ENCODE measurements at places on chromosomes 5 and 9.

DNA sequence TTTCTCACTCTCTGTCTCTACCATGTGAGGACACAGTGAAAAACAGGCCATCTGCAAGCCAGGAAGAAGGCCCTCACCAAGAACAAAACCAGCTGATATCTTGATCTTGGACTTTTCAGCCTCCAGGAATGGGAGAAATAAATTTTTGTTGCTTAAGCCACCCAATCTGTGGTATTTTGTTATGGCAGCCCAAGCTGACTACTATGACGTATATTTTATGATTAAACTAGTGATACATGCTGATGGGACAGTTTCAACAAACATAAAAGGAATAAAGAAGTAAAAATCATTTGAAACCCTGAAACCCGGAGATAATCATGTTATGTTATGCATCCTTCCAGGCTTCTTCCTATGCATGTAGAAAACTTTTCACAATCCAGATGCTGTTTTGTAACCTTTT is 71.5 kb upstream of the ERBIN start:
- no peak for DNase-seq

GRCh38 chr5:179833056-179833708 is 12.5 kb downstream of the SQSTM1 start:
- no peak for DNase-seq

GRCh38 chr9:75087289-75087823 is 599 bp downstream of the NMRK1 start:
- peak; percentile 55 for DNase-seq

DNA sequence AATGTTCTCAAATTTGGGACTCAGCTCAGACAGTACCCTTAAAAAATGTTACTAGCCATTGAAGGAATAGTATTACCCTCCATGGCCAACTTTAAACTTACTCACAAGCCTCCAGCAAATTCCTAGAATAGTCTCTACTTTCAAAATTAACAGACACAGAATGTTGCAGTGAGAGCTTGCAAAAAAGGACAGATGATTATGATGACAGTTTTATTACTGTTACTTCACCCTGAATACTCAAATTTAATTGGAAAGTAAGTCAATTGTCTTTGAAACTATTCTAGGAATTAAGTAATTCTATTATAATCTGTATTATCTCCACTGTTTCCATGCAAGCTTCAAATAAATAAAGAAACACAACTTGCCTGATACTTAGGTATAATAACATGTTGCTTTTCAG is 288.3 kb downstream of the SLF1 start:
- no peak for DNase-seq

DNA sequence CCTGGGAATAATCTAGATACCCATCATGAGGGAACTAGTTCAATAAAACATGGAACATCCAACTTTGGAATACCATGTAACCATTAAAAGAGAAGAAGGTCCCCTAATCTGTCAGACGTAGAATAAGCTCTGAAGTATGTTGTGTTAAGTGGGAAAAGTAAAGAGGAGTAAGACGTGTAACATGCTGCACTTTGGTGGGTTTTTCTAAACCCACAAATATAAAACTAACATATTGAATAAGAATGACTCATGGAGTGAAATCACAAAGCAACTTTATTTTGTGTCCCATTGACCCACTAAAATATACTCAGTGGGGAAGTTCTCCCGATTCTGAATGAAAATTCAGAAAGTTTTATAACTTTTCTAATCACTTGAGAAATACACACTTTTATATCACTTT is 67.9 kb upstream of the PIK3R1 start:
- DNase-seq = no peak

- DNase-seq = no peak
Measured at GRCh38 chr5:77882670-77883257, 106.6 kb upstream of the TBCA start.

- no peak for DNase-seq
Measured at GRCh38 chr5:120326651-120327050, 137.4 kb upstream of the PRR16 start.

DNA sequence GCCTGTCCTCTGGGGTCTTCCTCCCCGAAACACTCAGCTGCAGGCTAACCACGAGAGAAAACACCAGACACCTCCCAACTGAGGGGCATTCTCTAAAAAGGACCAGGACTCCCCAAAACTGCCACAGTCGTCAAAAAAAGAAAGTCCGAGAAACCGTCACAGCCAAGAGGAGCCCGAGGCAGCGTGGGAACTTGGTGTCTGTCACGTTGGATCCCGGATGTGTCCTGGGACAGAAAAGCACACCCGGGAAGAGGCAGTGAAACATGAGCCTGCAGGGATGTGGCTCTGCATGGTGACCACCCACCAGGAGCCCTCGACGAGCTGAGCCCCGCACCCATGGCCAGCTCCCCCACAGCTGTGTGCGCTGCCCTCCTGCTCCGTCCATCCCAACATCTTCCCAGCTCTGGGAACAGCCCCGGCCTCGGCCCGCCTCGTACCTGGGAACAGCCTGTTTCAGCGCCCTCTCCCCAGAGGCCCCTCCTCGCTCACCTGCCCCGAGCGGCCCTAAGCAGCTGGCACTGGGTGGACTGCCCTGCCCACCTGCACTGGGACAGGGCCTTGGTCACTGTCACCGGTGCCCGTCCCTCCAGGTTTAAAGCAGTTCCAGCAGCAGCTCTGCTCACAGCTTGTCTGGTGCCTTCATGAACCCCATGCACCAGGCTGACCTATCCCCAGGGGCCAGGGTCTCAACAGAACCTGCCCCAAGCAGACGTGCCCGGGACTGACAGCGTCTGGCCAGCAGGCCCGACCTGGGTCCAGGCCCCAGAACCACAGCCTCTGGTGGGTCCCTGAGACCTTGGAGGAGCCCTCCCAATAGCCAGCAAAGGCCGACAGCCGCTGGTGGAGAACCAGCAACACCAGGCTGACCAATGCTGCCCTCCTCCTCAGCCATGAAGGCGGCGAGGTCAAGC is 10.9 kb downstream of the SLC12A7 start:
- DNase-seq = no peak

GRCh38 chr5:59615272-59615671 is 278.3 kb downstream of the PDE4D start:
- no peak for DNase-seq

DNA sequence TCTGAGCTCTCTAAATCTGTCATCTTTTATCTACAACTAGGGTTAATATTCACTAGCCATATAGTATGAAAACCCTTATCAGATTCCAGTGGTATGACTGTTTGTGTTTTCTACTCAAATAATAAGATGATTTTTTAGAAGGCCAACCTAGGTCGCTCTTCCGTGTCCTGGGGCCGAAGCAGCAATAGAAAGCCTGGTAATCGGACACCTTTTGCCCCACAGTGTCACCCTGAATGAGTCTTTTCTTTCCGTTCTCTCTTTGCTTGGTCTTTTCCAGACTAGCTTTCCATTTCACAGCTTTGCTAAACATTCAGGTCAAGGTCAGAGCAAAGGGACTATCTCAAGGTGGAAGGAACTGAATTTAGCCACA is 243.3 kb upstream of the ANKRD55 start:
- no peak for DNase-seq

DNA sequence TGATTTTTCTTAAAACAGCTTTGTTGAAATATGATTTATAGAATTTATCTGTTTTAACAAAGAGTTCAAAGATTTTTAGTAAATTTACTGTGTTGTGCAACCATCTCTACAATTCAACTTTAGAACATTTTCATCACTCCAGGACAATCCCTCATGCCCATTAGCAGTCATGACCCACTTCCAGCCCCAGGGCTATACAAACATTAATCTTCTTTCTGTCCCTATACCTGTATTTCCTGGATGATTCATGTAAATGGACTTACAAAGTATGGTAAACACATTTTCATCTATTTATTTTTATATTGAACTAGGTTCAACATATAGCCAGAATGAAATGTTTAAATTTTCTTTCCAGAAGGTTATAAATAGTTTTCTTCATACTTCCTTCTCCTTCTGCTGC is 127.8 kb upstream of the CCDC180 start:
- no peak for DNase-seq

GRCh38 chr9:111356481-111357244 is 26.6 kb upstream of the OR2K2 start:
- DNase-seq = no peak

DNA sequence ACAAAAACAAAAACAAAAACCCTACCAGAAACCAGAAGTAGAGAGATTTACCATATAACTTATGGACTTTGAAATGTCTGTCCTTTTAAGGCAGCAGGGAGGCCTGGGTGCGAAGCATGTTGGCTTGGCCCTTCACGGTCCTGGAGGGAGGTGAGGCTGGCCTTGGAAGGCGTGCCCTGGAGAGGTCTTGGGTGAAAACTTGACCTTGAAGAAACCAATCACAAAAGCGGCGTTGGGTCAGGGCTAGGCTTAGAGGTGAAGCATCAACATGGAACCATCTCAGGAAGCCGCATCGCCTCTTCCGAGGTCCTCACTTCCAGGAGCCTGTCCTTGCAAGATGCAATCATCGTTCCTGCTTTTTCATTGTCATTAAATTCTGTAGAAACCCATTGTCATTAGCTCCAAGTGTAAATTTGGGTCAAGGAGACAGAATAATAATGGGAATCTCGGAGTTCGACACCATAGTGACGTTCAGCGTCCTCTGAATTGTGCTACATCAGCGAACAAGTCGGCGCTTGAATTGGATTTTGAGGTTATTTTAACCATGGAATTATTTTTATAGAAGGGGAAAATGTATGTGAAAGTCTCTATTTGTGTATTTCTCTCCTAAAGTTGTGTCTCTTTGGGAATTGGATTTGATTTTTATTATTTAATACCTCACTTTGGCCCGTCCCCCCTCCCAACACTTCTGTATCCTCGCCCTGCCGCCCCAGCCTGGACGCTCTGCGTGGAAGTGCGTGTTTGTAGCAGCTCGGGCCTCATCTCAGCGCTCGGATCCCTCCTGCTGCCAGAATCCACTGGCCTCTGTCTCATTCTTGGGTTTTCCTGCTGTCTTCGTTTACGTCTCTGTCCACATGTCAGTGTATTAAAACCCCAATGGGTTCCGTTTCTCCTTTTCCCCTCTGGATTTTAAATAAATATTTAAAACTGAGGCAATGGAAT is 11.1 kb upstream of the ORM1 start:
- peak; percentile 37 for DNase-seq

DNA sequence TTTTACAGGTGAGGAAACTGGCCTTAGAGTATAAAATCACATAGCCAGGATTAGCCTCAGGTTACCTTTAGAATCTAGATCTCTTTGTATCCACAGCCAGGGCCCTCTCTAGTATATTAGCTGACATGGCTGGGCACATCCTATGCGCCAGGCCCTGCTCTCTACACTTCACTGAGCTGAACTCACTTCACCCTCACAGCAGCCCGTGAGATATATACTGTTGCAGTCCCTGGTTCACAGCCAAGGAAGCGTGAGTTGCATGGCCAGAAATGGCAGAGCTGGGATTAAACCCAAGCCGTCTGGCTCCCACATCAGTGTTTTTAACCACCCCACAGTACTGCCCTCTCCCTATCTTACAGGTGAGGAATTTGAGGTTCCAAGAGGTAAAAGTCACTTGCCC is 58.4 kb downstream of the DAB2IP start:
- DNase-seq = no peak

- DNase-seq = peak; percentile 80
Measured at GRCh38 chr5:6596388-6596787, 36.5 kb downstream of the NSUN2 start.

DNA sequence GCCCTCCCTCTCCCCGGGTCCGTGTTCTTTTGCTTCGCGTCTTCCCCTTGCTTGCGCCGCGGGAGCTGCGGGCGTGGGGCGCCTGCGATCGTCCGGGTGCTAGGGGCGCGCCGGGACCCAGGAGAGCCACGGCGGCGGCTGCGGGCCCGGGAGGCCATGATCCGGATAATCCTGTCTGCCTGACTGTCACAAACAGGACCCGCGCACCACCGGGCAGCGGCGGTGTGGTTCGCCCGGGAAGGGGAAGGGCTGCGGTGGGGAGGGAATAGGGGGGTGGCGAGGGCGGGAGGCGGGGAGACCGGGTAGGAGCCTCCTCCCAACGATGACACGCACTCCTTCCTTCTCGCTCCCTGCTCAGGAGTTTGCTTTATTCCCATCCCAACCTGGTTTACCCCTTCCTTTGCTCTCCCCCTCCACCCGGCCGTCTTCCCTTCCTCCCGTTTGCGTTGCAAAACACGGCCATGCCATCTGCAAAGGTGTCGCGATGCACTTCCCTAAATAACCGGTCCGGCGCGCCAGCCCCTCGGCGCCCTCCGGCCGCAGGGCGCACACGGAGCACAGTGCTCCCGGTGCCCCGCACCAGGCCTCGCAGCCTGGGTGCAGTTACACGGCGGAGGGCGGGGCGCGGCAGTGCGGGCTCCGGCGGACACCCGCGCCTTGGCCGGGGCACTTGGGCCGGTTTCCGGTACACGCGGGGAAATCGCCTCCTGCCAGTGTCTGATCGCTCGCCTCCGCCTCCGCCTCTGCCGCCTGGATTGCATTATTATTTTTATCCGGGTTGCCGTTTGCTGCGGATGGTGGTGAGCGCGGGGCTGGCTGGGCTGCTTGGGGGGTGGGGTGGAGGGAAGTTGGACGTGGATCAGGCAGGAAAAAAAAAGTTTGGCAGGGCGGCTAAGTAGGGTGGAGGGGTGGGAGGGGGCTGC is 1.5 kb downstream of the SMARCA2 start:
- peak; percentile 87 for DNase-seq

DNA sequence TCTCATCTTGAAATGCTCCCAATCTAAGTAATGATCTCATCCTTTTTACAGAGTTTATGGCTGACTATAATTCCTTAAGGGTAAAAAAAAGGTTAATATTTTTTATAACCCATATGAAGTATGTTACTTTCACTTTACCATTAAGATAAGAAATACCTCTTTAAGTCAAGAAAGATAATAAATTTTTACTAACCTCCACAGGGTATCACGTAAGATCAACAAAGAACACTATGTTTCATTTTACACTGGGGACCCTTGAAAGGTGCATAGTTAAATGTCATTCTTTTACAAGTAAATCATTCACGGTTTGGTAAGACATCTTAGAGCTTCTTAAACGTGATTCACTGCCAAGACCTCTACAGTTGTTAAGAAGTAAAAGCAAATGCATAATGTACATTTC is 472.7 kb upstream of the CDH9 start:
- no peak for DNase-seq

DNA sequence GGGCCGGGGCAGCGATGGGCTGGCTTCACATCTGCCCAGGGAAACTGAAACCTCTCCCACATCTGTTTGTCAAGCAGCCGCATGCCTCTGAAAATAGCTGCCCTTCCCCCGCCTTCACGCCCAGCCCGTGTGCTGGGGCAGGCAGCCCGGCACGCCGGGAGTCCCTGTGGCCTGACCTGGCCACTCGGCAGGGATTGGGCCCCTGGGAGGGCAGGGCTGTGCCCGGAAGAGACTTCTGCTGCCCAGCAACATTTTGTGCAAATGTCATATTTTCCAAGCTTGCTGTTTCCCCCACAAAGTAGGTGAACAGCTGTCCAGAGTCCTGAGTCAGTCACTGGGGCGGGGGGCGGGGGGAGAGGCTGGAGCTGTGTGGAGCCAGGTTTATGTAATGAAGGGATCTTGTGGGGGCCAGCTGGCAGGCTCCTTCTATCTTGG is 8.2 kb downstream of the COL27A1 start:
- DNase-seq = peak; percentile 93

GRCh38 chr5:139762615-139763170 is 32.9 kb upstream of the PSD2 start:
- no peak for DNase-seq

All from left lobe of liver (tissue), 2 donors.